ENCODE measurements at places on chromosomes 13 and 19.
A peak's percentile ranks its signal among the peaks of the same experiment; 100 is the strongest.

GRCh38 chr13:50990818-50991506, 81.4 kb downstream of the RNASEH2B start:
- DNase-seq = no peak

DNA sequence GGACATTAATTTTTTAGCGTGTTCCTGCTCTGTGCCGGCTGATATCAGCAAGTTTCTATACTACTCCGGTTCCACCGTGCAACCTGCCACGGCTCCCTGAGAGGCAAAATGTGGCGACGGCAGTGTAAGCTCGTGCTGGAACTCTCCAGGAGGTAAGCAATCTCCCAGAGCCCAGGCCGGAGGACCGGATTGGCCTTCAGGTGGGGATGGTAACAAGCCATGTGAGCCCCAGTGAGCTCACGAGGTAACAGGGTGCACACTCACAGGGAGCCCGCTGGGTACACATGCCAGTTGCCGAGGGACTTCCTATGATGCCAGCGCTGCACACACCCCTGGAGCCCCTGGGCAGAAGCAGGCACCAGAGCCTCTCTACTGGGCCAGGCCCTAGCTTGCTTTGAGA, 38.5 kb downstream of the NAXD start:
- DNase-seq = no peak

DNA sequence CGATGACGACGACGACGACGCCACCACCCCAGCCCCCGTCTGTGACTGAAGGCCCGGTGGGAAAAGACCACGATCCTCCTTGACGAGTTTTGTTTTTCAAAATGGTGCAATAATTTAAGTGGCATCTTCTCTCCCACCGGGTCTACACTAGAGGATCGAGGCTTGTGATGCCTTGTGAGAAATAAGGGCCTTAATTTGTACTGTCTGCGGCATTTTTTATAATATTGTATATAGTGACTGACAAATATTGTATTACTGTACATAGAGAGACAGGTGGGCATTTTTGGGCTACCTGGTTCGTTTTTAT, 2.5 kb downstream of the KLF2 start:
- no peak for DNase-seq

GRCh38 chr13:100128373-100128772, 39.5 kb downstream of the PCCA start:
- DNase-seq = no peak

GRCh38 chr13:23161481-23161825, 19.3 kb upstream of the SGCG start:
- DNase-seq = no peak

- no peak for DNase-seq
These were observed 19.6 kb upstream of the PTPRS start for GRCh38 chr19:5360003-5360780.

- DNase-seq = no peak
These were observed at the start of gene EDDM13 for GRCh38 chr19:56272161-56272798. Gene EDDM13 (plus strand): TSS chr19:56272748. CDS start chr19:56272835, 87 bp downstream.

- DNase-seq = no peak
These were observed 239.0 kb downstream of the RGCC start for GRCh38 chr13:41696163-41697003.

DNA sequence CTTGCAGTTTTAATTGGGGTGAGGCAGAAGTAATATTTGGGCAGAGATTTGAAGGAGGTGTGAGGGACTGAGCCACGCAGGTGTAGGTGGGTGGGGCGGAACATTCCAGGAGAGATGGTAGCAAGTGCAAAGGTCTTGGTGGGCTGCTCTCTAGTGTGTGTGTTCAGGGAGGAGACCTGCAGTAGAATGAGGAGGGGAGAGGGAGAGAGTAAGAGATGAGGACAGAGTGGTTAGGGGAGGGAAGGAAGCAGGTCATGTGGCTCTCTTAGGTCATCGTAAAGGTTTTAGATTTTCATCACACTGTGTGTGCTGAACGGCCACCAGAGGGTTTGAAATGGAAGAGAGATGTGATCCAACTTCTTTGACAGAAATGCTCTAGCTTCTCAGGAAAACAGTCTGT, 33.5 kb downstream of the WASF3 start:
- no peak for DNase-seq

- DNase-seq = peak; percentile 87
These were observed 6.9 kb downstream of the RAB8A start for GRCh38 chr19:16118489-16119033.

DNA sequence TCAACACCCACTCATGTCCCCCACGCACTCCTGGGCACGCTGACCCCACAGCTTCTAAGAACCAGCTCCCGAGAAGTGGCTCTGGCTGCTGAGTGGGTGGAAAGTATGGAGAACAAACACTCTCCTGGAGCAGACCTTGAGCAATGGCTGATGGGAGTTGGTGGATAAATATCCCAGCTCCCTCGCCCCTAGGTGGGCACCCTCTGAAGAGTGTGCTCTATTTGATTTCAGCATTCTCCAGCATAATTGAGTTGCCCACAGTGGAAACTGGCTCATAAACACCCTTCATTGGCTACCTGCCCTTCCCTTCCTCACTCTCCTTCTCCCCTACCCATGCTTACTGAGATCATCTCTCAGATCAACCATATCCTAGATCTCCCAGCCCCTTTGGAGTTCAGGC, 41.5 kb upstream of the ADGRE5 start:
- DNase-seq = no peak
